ENCODE measurements at places on chromosomes 11 and 22. TPM values are rescaled to one million over a fixed set of nuclear protein-coding genes. Genes with fewer than 3 reads are reported as not detected.

DNA sequence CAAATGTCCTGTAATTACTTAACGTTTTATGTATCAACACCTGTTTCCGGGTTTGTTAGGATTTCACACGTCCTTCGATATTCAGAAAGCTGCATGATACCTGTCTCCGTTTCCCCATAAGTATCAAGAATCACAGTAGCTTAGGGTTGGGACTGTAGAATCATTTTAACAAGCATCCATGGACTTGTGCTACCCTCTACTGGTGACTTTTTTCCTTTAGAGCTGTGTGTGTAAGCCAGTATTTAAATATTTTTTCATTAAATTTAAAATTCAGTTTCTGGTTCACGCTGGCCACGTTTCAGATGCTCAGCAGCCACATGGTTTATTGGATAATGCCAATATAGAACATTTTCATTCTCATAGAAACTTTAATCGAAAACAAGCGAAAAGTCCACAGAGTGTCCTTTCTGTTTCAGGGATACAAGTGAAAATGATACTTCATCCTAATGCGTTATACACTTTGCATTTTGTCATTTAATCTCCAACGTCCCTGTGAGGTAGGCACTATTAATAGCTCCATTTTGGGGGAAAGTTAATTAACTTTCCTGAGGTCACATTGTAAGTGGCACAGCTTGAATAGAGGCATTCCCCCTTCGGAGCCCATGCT is 61.5 kb upstream of the SLC25A18 start:
- peak; percentile 57 for DNase-seq

Gene RPL27A
- total RNA-seq: 1,035 TPM

Gene ROBO3
- 11.6 TPM for total RNA-seq

- peak; percentile 94 for DNase-seq
These were observed 46.2 kb downstream of the BLID start for GRCh38 chr11:122069707-122070360.

Gene OR5M3
- total RNA-seq: not detected

GRCh38 chr11:60343094-60343704 is 16.1 kb downstream of the MS4A6E start:
- DNase-seq: no peak

Gene OR8G1
- total RNA-seq: not detected

GRCh38 chr22:45743687-45744086 is 72.1 kb downstream of the ATXN10 start:
- DNase-seq: no peak

Gene TIMM10B
- total RNA-seq: 47.4 TPM

- no peak for DNase-seq
These were observed 80.6 kb upstream of the CARD18 start for GRCh38 chr11:105220121-105220520.

GRCh38 chr11:67657300-67657699 is 6.8 kb upstream of the ACY3 start:
- no peak for DNase-seq

DNA sequence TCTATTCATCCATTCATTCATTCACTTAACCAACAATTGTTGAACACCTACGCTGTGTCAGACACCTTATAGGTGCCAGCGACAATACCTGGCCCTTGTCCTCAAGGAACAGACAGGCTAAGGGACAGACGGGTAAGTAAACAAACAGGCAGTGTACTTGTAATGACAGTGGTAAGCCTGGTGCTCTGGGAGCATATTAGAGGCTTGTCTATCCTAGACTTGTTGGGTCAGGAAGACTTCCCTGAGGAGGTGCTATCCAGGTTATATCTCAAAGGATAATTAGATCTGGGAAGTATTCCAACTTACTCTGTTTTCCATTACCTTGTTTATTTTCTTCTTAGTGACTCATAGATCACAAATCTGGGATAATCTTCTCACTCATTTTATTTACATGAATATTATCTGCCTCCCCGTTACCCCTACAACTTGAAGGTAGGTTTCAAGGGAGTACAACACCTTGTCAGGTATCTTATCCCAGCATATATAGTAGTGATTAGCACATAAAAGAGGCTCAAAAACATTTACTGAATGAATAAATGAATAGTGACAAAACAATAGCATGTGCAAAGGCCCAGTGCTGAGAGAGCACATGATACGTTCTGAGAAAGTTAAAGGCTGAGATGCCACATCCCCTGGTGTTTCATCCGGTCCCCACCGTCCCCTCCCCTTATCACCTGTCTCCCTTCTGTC is 75.3 kb upstream of the NCAM1 start:
- no peak for DNase-seq

DNA sequence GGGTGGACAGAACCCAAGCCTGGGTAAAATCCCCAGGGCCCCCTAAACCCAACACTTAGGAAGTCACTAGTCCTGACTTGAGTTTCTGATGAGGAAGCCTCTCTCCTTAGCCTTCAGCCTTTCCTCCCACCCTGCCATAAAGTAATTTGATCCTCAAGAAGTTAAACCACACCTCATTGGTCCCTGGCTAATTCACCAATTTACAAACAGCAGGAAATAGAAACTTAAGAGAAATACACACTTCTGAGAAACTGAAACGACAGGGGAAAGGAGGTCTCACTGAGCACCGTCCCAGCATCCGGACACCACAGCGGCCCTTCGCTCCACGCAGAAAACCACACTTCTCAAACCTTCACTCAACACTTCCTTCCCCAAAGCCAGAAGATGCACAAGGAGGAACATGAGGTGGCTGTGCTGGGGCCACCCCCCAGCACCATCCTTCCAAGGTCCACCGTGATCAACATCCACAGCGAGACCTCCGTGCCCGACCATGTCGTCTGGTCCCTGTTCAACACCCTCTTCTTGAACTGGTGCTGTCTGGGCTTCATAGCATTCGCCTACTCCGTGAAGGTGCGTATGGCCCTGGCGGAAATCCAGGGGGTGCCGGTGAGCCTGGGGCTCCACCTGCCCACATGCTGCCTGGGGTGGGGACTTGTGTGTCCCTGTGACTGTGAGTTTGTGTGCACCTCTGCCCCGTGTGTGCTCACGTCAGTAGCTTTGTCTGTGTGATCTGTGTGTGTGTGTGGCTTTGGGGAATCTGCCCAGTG is at the start of gene IFITM1:
Gene IFITM1 (plus strand): TSS at position 254 of the 767 bp plus-strand sequence. CDS start 131 bp downstream, at position 385.
- DNase-seq: peak; percentile 86

DNA sequence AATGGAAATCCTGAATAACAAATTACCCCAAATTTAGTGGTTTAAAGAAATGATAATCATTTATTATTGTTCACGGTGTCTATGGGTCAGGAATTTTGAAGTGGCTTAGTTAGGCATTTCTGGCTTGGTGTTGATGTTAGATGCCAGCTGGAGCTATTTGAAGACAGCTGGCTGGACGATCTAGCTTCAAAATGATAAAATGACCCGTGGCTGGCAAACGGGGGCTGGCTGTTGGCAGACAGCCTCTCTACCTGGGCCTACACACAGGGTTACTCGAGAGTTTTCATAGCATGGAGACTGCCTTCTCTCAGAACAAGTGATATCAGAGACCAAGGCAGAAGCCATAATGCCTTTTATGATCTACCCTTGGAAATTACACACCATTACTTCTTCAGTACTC is 285.2 kb downstream of the METTL15 start:
- no peak for DNase-seq

DNA sequence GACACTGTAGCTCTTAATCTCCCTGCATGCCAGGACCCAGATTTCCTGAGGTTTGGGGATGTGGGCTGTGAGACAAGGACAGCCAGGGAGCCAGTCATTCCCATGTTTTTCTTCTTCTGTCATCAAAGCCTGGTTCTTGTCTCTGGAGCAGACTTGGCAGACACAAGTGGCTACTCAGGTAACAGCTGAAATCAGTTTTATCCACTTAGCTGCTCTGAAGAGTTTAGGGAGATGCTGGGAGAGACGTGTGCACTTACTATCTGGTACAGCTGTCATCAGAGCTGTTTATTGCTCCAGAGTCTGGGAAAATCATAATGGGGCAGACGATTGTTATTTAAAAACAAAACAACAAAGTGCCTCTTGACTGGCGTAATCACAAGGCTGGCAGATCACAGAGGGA is 56.6 kb downstream of the CSNK2A3 start:
- no peak for DNase-seq

DNA sequence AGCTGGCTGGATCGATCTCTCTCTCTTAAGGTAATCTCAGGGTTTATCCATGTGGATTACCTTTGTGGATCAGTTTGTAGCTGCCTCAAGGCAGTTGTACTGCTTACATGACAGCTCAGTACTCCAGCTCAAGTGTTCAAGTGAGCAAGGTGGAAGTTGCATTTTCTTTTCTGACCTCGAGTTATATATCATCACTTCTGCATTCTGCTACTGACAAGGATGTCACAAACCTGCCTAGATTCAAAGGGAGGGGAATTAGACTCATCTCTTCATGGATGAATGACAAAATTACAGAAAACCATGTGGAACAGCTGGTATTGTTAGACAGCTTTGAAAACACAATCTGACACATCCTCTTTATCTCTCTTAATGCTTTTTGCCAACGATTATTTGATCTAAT is 6.1 kb upstream of the TCN2 start:
- no peak for DNase-seq

DNA sequence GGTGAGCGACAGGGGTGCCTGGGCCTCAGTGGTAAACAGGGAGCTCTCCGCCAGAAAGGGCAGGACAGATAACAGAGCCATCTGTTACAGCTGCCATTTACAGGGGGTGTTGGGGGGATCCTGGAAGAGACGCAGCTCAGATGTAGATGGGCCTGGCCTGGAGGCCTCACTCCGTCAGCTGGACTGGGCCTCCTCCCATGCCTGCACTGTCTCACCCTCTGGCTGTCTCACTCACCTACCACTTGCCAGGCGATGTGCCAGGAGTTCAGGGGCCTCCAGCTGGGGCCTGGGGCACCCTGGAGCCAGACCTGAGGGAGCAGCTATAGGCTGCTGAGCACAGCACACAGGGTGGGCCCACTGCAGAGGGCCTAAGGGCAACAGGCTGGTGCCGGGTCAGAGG is 16.3 kb upstream of the SUSD2 start:
- no peak for DNase-seq

GRCh38 chr11:45652781-45653180 is 12.6 kb downstream of the CHST1 start:
- peak; percentile 36 for DNase-seq

Gene BAD
- 79.9 TPM for total RNA-seq

DNA sequence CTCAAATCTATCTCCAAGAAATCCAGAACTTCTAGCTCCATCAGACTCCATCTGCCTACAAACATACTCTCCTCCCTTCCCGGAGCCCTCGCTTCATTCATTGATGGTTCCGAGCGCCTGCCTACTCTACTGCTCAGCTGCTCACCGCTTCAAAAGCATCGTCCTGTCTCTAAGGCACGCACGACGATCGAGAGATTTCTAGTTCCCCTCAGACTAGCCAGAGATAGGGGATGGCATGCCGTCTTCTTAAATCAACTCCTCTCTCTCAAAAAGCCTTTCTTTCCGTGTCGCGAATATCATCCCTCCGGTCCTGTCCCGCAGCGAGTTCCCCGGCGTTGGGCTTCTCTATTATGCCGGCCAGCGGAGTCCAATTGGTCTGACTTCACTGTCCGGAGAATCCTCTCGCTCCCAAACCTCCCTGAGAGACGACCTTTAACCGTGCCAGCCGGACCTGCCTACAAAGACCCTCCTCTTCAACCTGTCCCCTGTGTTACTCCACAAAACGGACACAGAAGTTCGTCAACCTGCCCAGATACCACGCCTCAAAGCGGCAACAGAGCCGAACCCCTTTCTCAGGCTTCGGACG is 592 bp downstream of the EEF1G start:
- no peak for DNase-seq

Gene VWCE
- 1.7 TPM for total RNA-seq

GRCh38 chr11:11967669-11968510 is 40.5 kb downstream of the DKK3 start:
- no peak for DNase-seq

- peak; percentile 81 for DNase-seq
These were observed 109.8 kb downstream of the NAT10 start for GRCh38 chr11:34214961-34215805.

Gene SEPTIN5
- total RNA-seq: 25.8 TPM

Gene C22orf42
- not detected for total RNA-seq

Gene CD59
- 380 TPM for total RNA-seq

GRCh38 chr11:125394296-125394695 is 101.8 kb downstream of the FEZ1 start:
- DNase-seq: no peak

- DNase-seq: no peak
These were observed 28.5 kb upstream of the MUC5B start for GRCh38 chr11:1194231-1194976.

- DNase-seq: no peak
These were observed 829.3 kb downstream of the TBC1D22A start for GRCh38 chr22:47591709-47592108.

Gene ALDH3B2
- total RNA-seq: not detected

DNA sequence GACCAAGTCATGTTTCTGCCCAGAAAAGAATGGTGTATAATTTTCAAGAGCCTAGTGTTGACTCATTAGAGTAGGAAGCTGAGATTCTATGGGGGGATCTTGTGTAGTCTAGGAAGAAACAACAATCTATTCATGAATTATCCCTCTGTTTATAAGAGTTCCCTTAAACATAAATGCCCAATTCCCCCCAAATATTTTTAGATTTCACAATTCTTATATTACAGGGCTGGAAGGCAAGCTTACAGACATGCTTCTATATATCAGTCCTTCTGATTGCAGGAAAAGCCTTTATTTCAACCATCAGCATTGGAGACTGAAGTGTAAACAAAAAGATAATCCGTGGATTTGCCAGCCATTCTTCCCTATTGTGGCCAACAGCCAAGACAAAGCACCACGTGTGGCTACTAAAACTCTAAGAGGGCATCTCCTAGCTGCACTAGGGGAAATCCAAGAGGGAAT is 71.4 kb downstream of the NAT10 start:
- DNase-seq: peak; percentile 9

Gene C11orf65
- total RNA-seq: 1.8 TPM

- peak; percentile 71 for DNase-seq
These were observed 6.2 kb downstream of the ADAMTS15 start for GRCh38 chr11:130454491-130455252.

DNA sequence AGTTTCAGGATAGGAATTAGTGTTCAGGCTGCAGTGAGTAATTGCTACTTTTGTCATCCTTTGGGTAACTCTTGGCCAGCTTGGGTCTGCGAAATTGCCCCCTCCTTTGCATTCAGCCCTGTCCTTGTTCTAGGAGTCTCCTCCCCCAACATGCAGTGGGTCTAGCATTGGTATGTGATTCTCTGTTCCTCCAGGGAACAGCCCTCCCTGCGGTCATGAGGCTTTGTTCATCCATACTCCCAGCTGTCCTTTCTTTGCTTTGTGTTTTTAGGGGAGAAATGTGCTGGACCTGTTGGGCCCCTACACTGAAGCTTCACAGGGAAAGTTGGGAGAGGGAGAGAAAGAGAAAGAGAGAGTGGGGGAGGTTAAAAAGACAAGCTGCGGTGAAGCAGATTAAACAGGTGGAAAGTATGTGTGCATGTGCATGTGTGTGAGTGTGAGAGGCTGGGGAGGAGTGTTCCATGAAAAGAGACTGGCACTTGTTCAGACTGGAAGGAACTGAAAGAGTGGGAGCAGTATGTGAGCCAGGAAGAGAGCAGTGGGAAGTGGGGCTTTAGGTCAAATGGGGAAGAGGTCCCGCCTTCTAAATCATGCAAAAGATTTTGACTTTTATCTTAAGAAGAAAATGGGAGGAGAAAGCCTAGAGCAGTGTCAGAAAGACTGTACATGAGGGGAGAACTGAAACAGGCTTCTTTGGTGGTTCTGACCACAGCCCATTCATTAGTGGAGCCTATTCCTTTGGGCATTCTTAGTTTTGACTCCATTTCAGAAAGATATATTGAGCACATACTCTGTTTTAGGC is 17.9 kb upstream of the SESN3 start:
- no peak for DNase-seq

Gene GGT5
- under 0.01 TPM for total RNA-seq
